ENCODE measurements at places on chromosomes 7 and 10.

- H3K4me3 ChIP-seq: peak overlapping the region; percentile 35
- H3K27me3 ChIP-seq: no peaks in the 10 kb centered on the region
- H3K4me1 ChIP-seq: peaks cover 3% of the 10 kb centered on the region
- no peaks in the 10 kb centered on the region for H3K36me3 ChIP-seq
- peak overlapping the region; percentile 94 for H3K27ac ChIP-seq
- no peak for ATAC-seq
Measured at GRCh38 chr10:92242910-92243671, 47.8 kb downstream of the CPEB3 start.

- peaks cover 21% of the 10 kb centered on the region for H3K36me3 ChIP-seq
- H3K4me1 ChIP-seq: peaks cover 29% of the 10 kb centered on the region
- peak within 1 kb of the TSS; percentile 83 for H3K4me3 ChIP-seq
- H3K27me3 ChIP-seq: no peaks in the 10 kb centered on the region
Measured at GRCh38 chr10:119029613-119030420, at the start of gene NANOS1. Gene NANOS1 (plus strand): TSS chr10:119029714. CDS start chr10:119029802, 88 bp downstream.

GRCh38 chr10:59173414-59173813 is 3.0 kb upstream of the PHYHIPL start:
- no peaks in the 10 kb centered on the region for H3K36me3 ChIP-seq
- no peak overlapping the region for H3K4me3 ChIP-seq
- peaks cover 31% of the 10 kb centered on the region for H3K27me3 ChIP-seq
- no peak for ATAC-seq

DNA sequence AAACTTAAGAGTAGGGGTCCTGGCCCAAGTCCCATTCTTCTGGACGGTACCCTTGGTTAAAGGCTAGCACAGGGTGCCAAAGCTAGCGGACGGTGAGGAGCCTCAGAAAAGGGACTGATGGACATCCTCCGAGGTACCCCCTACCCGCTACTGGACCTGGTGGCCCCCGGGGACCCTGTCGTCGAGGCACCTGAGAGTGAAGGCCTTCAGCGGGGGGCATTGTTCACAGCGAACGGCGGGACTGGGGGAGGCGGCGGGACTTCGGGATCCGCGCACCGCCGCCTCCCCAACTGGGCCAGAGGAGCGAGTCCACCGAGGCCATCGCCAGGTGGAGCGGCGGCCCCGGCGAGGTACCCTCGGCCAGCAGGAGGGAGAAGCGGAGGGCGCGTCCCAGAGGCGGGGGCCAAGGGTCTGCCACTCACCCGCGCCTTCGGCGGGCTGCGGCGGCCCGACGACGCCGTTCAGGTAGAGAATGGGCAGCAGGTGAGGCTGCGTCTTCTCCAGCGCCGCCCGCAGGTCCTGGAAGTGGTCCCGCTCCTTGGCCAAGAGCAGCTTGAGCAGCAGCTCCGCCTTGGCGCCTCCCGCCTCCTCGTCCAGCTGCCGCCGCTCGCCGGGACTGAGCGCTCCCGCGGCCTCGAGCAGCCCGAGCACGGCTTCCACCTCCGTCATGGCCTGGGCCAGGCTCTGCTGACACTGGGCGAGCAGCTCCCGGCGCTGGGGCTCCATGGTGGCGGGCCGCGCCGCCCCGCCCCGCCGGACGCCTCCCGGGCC is 575 bp downstream of the DLG5 start:
- H3K4me1 ChIP-seq: peaks cover 63% of the 10 kb centered on the region
- H3K4me3 ChIP-seq: peak overlapping the region; percentile 72
- no peaks in the 10 kb centered on the region for H3K27me3 ChIP-seq
- peak; percentile 47 for ATAC-seq
- H3K36me3 ChIP-seq: no peaks in the 10 kb centered on the region
- peak overlapping the region; percentile 93 for H3K27ac ChIP-seq

- ATAC-seq: no peak
- H3K36me3 ChIP-seq: peaks cover 95% of the 10 kb centered on the region
- no peak overlapping the region for H3K4me3 ChIP-seq
- no peak overlapping the region for H3K27ac ChIP-seq
Measured at GRCh38 chr10:1119501-1119900, 63.3 kb downstream of the WDR37 start.

DNA sequence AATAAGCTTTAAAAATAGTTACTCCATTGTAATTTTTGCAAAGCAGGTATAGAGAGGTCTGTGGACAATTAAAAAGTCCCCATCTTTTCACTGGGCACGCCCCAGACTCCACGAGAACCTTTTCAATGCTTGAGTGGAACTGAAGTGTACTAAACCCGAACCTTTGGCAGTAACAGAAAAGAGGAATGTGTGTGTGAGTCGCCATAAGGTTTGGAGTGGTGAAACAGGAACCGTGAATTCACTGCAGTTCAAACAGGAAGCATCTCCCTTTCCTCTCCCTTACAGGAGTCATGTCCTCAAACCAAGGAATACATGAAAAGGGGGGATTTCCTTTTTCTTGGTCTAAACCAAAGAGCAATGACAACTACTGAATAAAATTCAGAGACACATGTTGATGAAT is 23.2 kb downstream of the NDUFB2 start:
- no peaks in the 10 kb centered on the region for H3K27me3 ChIP-seq
- no peak overlapping the region for H3K27ac ChIP-seq
- H3K4me1 ChIP-seq: no peaks in the 10 kb centered on the region
- no peak overlapping the region for H3K4me3 ChIP-seq
- H3K36me3 ChIP-seq: no peaks in the 10 kb centered on the region

GRCh38 chr10:130261766-130262165 is 125.6 kb downstream of the GLRX3 start:
- ATAC-seq: no peak
- H3K4me1 ChIP-seq: no peaks in the 10 kb centered on the region
- no peaks in the 10 kb centered on the region for H3K27me3 ChIP-seq
- H3K4me3 ChIP-seq: no peak overlapping the region

Measured in gastroesophageal sphincter (tissue), 4 donors.